Stimulated activated naive CD4-positive, alpha-beta T cell (primary cell): ENCODE measurements at places on chromosomes 4 and X.
A peak's percentile ranks its signal among the peaks of the same experiment; 100 is the strongest.

DNA sequence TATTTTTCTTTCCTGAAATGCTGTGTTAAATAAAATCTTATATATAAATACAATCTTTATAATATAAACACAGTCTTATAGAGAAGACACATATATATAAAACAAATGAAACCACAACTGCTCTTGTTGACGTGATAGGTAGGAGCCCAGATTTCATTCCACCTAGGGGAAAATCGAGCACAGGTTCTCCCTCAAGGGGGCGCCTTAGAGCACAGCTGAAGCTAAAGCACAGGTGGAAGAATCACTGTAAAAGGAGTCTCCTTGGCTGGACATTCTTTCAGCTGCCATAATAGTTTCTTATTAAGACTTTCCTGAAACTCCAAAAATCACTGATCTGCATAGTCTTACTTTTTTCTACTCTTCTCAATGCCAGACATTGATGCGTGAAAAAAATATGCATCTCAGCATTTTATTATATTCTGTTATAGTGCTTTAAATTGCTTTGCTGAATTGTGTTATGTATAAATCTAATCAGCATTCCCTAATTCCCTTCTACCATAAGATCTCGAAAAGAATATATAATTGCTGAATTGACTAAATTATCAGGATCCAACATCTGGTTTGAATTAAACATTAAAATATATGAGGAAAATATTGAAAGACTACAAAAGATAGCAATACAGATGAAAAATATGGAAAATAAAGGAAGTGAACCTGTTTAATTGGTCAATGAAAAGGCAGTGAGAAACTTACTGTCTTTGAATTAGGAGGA lies 25.5 kb upstream of the RXFP1 start:
- no peak for DNase-seq

DNA sequence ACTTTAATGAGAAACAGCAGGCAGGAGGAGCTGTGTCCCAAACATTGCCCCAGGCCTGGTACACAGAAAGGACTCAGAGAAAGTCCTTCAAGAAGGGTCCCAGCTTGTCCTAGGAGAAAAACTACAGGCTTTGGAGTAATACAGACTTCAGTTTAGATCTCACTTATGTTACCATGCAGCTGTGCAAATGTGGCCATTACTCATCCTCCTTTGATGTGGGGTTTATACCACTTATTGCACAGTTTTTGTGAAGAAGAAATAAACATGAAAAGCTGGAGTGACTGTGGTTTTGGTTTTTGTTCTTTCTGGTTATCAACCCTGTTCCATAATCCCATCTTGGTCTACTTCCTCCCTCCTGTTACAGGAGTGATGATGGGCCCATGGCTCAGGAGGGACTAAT lies 8.1 kb upstream of the CYTL1 start:
- DNase-seq: no peak

- DNase-seq: no peak
These were observed 10.2 kb downstream of the SOD3 start for GRCh38 chr4:24805566-24805965.

GRCh38 chrX:11239230-11239629 lies 54.0 kb upstream of the AMELX start:
- no peak for DNase-seq

DNA sequence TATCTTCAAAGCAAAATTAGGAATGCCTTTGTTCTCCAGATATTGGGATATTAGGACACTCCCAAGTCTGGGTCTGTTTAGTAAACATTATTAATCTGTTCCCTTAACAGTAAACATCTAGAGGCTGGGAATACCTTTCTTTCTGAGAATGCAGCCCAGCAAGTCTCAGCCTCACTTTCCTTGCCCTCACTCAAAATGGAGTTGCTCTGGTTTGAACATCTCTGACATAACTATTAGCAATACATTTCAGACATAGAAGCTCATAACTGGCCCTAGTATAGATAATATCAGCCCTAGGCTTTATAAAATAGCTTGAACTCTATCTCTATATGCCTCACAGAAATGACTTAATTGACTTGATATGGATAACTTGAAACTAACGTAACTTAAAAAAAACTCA lies 299.8 kb downstream of the SPATA18 start:
- DNase-seq: no peak

DNA sequence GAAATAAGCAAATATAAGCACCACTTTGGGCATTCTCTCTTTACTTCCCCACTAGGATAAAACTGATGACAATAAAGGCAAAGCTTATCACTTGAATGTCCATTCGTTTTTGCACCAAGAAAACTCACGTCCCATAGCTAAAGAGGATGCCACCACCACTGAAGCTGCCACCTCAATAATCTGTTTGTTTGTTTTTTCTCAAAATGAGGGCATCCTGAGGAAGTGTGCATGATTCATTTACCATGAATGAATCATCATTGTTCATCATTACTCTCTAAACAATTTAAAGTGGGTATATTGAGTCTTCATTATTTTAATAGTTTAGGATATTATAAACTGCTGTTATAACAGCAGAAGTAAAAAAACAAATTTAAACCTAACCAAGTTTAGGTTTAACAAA lies 168.2 kb downstream of the DCTD start:
- DNase-seq: no peak

DNA sequence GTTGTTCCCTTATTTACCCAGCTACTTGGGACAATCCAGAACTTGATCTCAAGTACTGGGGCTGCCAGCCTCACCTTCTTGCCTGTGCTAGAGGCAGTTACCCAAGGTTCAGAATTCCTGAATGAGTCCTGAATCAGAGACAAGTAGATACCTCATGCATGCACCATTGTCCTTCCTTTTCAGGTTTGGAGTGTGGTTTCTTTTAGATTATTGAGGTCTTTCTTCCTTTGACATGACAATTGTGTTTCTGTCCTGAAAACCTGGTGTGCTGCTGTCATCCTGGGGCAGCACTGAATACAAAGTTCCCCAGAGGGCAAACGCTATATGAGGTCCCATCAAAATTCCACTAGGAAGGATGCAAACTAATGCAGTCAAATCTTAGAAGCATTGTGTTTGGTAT lies 3.5 kb downstream of the CXCL2 start:
- no peak for DNase-seq

DNA sequence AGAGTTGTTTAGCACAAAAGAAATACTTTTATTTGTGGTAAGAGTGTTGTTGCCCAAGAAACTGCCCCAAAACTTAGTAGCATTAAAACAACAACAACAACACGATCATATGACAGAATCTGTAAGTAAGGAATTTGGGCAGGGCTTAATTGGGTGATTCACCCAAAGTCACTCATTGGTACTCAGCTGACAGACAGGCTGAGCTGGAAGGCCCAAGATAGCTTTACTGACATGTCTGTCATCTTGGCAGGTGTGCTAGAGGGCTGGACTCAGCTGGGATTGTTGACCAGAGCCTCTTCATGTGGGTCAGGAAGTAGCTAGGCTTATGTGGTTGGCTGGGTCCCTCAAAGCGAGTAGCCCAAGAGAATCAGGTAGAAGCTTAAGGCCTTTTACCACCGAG lies 52.3 kb downstream of the KIAA0232 start:
- DNase-seq: no peak

- DNase-seq: no peak
These were observed 50.3 kb downstream of the NSUN7 start for GRCh38 chr4:40800064-40800463.

DNA sequence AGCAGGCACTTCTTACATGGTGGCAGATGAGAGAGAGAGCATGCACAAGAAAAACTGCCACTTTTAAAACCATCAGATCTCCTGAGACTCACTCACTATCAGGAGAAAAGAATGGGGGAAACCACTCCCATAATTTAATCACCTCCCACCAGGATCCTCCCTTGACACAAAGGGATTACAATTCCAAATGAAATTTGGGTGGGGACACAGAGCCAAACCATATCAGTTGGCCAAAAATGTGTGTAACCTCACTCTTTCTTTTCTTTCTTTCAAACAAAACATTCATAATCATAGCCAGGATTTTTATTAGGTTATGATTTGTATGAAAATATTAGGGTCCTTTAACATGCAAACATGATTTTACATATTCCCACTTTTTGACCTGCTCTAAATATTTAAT lies 222.1 kb downstream of the PCDH18 start:
- no peak for DNase-seq

GRCh38 chr4:118313098-118313497 lies 39.7 kb downstream of the PRSS12 start:
- no peak for DNase-seq

GRCh38 chr4:151263455-151263854 lies 13.5 kb upstream of the PRSS48 start:
- DNase-seq: no peak

DNA sequence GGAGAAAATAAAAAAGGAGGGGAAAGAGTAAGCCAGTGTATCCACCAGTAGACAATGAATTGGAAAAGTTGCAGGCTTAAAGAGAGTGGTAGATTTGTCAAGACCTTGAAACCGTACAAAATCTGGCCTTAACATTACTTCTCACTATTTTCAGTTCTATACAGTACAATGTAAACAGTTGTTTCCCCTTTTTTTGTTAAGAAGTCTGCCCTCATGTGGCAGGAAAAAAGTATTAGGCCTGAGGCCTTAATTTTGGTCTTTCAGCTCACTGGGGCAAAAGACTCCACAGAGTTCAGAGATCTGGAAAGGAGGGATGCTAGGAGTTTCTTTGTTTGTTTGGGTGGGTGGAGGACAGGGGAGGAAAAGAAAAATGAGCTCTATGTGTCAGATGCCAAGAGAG lies 92.8 kb upstream of the CCDC160 start:
- DNase-seq: no peak

DNA sequence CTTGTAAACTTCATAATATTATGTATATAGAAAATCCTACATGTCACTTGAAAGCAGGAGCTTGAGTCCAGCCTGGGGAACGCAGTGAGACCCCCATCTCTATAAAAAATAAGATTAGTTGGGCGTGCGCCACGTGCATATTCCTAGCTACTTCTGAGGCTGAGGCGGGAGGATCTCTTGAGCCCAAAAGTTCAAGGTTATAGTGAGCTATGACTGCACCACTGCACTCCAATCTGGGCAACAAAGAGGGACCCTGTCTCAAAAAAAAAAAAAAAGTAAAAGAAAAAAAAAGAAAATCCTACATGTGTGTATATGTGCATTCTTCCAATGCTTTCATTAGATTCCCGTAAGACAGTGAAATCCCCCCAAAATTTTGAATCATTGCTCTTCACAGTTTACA lies 1.7 kb downstream of the SEC31A start:
- DNase-seq: no peak

- DNase-seq: no peak
These were observed 324.0 kb downstream of the ARHGAP10 start for GRCh38 chr4:148055844-148056243.

DNA sequence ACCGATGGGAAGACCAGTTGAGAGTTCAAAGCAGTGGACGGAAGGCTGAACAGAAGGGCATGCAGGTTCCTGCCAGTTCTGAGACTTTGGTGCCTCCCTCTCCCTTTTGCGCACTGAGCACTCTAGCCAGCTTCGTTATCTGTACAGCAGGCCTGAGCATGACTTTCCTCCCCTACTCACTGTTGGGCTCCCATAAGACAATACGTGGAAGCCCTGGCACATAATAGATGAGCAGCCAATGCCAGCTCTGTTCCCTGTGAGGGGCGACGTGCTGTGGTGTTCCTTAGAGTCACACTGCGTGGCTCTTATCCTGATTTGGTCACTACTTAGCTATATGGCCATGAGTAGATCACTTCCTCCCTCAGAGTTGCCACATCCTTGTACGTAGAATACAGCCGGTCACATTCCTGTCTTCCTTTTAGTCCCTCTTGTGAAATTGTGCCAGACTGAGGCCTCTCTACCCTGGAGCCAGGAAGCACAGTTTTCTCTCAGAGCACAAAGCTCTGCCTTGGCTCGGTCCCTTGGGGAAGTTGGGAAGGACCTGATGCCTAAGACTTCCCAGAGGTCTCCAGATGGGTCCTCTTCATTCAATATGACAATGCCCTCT lies 160.4 kb upstream of the MAMLD1 start:
- no peak for DNase-seq

GRCh38 chr4:55409468-55410171 lies 13.9 kb downstream of the TMEM165 start:
- peak; percentile 2 for DNase-seq

DNA sequence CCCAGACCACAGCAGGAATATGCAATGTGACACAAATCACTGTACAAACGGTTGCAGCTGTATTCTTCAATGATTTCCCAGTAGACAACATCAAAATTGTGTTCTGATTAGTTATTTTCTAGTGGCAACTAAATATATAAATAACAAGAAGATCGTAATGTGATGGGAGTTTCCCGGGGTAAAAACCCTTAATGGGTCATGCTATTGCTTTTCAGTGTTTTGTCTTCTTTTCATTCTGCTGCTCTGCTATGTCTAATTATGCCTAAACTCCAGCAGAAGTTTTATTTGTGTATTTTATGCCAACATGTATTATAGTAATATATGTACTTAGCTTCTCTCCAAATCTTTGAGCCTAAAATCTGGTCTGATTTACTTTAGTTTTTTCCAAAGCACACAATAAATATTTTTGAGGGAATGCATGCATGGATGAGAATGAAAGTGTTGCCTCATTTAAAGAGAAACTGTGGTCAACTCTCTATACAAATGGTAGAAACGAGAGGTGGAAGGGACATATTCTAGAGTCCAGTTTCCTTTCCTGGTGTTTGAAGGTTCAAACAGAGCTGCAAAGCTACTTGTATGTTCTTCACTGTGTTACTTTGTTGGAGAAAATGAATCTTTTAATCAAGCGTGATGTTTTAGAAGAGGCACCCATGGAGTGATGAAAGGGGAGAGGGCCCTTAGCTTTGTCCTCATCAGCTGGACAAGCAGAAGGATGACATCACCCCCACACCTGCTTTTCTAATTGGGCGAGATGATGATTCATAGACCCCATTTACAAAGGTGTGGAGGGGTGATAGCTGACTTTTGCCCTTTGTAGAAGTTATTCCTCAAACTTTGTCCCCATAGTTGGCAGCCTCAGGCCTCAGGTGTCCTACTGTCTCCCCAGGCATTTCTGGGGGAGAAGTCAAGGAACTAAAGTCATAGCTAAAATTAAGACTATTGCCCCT lies 129.7 kb downstream of the FRAS1 start:
- no peak for DNase-seq

GRCh38 chr4:77169481-77169880 lies 12.5 kb downstream of the CCNG2 start:
- DNase-seq: no peak

DNA sequence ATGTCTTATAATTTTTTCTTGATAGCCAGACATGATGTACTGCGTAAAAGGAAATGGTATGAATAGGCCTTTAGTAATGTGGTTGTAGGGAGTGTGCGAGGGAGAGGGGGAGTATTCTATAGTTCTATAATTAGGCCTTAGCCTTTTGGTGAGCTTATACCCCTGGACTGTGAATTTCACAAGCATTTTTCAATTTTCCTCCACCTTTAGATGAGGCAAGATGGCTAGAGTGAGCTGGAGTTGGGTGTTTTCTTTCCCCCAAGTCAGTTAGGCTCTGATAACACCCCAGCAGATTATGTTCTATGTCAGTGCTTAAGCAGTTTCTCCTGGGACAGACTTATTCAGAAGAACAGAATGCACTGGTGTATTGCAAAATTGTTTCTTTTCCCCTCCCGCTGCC lies 210.2 kb upstream of the NPY2R start:
- DNase-seq: no peak

- DNase-seq: no peak
These were observed 57.2 kb downstream of the PPP2R2C start for GRCh38 chr4:6415031-6415705.

GRCh38 chrX:44020693-44021092 lies 47.5 kb upstream of the NDP start:
- no peak for DNase-seq
